Central memory CD8-positive, alpha-beta T cell (primary cell): ENCODE measurements at places on chromosomes 7 and 10.

GRCh38 chr10:128274938-128275337 is 148.7 kb upstream of the MKI67 start:
- DNase-seq = no peak

GRCh38 chr10:15704581-15704968 is 15.1 kb downstream of the ITGA8 start:
- no peak for DNase-seq

DNA sequence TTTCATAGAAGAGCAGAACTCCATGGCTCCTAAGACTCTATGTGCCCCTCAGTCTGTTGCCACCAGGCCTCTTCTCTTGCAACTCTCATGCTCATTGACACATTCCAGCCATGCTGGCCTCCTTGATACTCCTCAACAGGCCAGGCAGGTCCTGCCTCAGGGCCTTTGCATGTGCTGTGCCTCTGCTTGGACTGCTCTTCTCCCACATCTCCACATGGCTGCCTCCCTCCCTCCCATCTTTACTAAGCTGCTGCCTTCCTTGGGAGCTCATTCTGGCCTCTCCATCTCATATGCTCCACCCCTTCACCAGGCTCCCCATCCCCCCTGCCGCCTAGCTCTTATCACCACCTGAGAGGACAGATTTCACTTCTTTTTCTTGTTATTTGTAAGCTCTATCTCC is 103.8 kb upstream of the GPR26 start:
- DNase-seq = no peak

GRCh38 chr7:110870926-110871325 is 220.0 kb upstream of the LRRN3 start:
- DNase-seq = no peak

GRCh38 chr7:155206318-155207020 is 91.2 kb upstream of the INSIG1 start:
- DNase-seq = no peak

DNA sequence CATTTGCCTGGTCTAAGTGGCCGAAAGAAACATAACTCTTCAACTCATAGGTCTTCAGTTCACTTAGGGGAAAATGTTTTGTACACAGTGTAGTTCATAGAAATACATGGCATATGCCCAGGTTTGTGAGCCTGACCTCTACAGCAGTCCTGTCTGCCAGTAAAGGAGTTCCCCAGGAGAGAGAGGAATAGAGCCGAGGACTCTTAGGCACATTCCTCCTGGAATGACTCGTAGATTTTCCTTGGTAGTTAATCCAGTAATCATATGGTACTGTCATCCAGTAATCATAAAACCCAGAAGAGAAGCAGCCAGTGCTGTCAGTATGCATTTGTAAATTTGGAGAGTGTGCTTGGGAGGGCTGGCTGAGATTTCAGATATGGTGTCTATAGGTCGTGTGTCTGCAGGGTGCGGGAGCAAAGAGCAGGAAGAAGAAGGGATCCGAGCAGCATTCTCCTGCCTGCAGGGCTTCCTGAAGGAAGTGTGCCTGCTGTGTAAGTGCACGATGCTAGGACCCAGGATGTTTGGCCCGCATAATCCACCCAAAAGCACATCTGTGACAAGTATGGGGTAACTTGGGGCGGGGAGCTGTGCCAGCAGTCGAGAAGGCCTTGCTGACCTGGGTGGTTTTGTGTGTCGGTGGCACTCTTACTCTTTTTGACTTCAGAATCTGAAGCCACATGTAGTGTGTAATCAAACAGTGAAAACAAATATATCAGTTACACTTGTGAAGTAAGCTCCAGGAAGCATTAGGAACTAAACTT is 13.9 kb downstream of the EIF4H start:
- DNase-seq = no peak

DNA sequence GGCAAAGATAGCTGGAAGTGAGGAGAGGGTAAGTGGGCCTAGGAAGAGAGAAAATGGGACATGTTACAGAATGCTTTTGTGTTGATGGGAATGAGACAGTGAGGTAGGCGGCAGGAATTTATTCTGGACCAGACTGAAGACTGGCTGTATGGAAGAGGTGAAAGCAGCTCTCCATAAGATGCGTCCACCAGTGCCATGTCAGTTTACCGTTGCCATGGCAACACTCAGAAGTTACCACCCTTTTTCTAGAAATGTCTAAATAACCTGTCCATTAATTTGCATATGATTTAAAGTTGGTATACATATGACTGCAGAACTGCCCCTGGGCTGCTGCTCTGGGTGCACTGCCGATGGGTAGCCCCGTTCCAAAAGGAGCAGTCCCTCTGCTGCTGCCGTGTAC is 46.7 kb downstream of the RAB18 start:
- DNase-seq = no peak

- no peak for DNase-seq
Measured at GRCh38 chr7:75985518-75986146, 8.8 kb downstream of the TMEM120A start.

DNA sequence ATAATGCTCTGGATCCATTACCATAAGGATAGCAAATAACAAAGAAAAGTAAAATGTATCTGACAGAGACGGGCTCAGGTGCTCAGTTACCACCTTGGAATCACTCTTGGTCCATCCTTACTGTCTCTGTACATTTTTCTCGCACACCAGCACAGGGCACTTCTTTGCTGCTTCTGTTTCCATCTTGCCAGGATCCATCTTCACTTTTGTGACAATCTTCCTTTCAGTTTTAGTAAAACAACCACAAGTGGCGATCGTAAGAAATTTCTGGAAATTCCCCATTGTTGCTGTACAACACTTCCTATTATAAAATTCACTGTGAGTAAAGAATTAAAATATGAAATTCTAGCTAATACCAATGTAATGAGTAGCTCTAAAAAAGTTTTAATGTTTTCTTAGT is 695.5 kb downstream of the GRM8 start:
- DNase-seq = no peak

GRCh38 chr7:129126314-129126713 is 18.2 kb upstream of the TSPAN33 start:
- no peak for DNase-seq

DNA sequence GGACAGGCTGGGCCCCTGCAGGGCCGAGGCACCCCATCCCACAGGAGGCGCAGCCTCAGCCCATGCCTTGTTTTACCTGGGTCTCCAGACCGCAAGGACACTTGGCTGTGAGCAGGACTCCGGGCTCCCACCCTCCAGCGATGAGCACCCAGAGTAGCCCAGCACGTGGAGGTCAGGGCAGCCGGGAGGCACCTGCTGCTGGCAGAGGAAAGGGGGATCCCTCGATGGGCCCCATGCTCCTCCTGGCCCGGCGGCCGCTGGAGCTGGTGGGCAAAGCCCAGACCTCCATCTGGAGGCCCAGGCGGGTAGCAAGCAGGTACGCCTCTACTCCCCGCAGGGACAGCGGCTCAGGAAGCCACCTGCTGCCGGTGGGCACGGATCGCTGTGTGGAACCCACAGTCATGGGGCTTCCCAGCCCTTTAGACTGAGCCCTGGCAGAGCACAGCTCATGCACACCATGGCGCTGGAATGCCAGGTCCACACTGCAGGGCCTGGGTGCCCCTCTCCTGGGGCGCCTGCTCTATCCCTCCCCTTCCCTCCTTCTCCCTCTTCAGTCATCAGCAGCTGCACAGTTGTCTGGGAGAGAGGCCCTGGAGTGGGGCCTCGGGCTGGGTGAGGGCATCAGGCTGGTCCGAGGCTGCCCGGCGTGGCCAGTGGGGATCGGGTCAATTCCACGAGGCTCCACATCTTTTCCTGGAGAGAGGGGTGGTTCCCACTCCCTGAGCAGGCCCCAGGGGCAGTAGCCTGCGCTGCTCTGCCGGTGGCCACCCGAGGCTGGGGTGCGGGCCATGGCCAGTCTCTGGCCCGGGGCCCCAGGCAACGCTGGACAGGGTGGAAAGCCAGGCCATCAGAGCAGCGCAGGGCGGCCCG is 65.7 kb downstream of the PWWP2B start:
- no peak for DNase-seq

- DNase-seq = no peak
Measured at GRCh38 chr10:99766302-99766681, 16.1 kb upstream of the ABCC2 start.

- no peak for DNase-seq
Measured at GRCh38 chr10:593901-594457, 95.5 kb downstream of the DIP2C start.

DNA sequence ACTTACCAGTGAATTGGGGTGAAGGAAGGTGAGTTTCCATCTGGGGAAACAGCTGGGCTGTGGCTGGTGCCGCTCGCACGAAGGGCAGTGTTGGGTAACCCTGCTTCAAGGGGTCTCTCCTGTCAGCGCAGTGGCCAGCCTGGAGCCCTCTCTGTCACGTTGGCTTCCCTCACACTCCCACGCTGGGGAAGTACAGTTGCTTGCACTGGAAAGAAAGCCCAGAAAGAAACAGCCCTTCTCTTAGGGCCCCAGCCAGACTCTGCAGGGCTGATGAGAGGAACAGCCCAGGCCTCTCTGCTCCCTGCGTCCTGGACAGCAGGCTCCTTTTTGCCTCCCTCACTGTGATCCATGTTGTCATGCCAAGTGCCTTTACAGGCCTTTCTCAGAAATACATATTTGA is 40.3 kb upstream of the TRIM8 start:
- no peak for DNase-seq

DNA sequence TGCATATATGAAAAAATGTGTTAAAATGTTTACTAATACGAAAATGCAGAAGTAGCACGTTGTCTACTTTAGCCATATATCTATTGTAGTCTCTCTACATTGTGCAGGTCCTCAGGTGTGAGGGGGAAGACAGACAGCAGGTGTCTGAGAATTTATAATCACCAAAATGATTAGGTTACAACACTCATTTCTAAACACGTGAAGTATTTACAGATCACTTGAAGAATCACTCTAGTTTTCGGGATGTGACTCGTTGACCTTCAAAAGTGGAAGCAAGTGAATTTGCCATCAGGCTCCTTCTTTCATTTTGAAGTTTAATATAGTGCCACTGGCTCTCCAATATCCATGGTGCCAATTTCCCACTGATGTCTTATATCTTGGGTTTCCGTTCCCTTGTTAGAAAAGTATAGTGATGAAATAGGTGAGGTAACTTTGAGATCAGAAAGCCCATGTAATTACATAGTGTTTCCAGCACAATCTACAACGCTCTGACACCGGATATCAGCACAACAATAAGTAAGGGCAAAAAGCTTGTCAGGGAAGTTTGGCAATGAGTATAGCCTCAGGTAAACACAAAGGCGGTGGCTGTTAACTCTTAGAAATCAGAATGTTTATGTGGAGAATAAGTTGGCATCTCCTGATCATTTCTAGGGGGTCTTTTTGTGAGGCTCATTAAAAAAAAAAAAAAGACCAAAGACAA is 57.5 kb upstream of the SP4 start:
- no peak for DNase-seq

GRCh38 chr7:51224811-51225595 is 91.6 kb downstream of the COBL start:
- no peak for DNase-seq

GRCh38 chr7:66140924-66141323 is 26.3 kb downstream of the CRCP start:
- DNase-seq = no peak

- DNase-seq = no peak
Measured at GRCh38 chr10:124870854-124871425, 69.3 kb downstream of the ABRAXAS2 start.

DNA sequence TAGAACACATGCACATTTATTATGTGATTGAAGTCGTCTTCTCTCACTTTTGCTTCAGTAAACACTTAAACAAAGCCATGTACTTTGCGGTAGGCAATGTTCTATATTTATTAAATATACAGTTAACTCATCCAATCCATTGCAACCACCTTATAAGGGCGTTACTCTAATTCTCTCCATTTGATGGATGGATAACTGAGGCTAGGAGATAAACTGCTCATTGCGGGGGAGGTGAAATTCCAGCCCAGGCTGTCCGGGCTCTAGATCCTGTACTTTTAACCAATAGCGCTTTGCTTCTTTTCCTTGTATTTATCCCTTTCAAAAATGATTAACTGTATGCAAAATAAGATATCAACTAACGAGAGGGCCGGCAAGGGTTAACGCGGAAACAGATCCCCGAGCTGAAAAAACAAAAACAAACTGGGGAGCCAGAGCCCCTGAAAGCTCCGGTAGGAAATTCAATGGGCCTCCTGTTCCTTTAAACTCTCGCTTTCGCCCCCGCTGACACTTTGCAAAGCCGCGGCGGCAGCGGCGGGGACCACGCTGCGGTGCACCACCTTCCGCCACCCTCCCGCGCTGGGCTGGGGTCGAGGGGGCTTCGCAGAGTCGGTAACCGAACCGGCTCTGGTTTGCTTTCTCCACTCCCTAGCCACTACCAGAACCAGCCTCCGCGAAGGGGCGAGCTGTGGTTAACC is 1.0 kb upstream of the PLXDC2 start:
- DNase-seq = no peak

- DNase-seq = no peak
Measured at GRCh38 chr10:79994556-79994955, 45.7 kb upstream of the SFTPD start.

GRCh38 chr7:100088095-100088620 is 611 bp upstream of the COPS6 start:
- no peak for DNase-seq

GRCh38 chr10:108037061-108037460 is 872.6 kb upstream of the SORCS1 start:
- no peak for DNase-seq

- DNase-seq = no peak
Measured at GRCh38 chr7:12553416-12553815, 17.1 kb upstream of the SCIN start.

DNA sequence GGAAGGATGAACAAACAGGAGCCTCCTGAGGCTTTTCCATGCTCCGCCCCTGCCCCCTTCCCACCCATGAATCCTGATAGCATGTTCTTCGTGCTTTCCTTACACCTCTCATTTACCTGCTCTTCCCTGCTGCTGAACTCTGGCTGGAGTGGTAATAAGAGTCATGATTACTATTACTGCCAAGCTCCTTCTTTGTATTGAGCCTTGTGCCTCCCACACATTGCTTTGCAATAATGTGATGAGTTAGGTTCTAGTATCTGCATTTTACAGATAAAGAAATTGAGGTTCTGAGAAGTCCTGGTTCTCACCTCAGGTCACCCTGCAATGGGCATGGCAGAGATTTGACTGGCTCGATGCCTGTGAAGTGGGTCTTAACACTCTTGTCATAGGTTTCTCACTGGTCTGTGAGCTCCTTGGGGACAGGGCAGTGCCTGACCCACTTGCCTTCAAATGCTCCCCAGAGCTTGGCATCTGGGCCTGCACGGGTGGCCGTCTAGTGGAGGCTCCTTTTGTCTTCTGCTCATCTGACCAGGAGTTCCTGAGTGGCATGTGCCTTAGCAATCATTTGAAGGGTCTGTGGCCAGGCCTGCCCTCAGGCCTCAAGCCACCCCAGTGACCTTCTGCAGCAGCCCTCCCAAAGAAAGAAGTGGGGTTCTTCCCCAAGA is 309.2 kb upstream of the ZMIZ1 start:
- DNase-seq = no peak

DNA sequence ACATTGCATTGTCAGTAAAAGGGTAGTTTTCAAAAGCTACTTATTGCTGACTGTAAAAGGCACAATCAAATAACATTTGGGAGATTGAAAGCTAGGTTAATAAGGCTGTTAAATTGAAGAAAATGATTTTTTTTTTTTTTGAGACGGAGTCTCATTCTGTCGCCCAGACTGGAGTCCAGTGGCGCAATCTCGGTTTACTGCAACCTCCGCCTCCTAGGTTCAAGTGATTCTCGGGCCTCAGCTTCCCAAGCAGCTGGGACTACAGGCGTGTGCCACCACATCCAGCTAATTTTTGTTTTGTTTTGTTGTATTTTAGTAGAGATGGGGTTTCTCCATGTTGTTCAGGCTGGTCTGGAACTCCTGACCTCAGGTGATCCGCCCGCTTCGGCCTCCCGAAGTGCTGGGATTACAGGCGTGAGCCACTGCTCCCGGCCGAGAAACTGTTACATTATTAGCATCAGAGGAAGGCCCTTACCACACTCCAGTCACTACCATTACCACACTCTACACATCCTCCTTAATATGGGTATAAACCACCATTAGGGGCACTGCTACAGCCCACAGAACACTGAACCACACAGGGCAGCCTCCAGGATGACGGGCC is 1.0 kb downstream of the CYP51A1 start:
- DNase-seq = no peak
